ENCODE measurements at places on chromosomes 12 and 14.
A peak's percentile ranks its signal among the peaks of the same experiment; 100 is the strongest.

GRCh38 chr14:105006831-105007592, 13.9 kb downstream of the CDCA4 start:
- no peak for DNase-seq

GRCh38 chr14:64394423-64394822, 6.3 kb downstream of the MTHFD1 start:
- DNase-seq, result no peak

GRCh38 chr12:52380271-52380694, 5.2 kb downstream of the KRT84 start:
- peak; percentile 10 for DNase-seq

- no peak for DNase-seq
Measured at GRCh38 chr14:71206766-71207371, 299.6 kb downstream of the PCNX1 start.

- no peak for DNase-seq
Measured at GRCh38 chr14:59333668-59334067, 131.5 kb downstream of the GPR135 start.

- no peak for DNase-seq
Measured at GRCh38 chr14:55074662-55075061, 23.2 kb downstream of the MAPK1IP1L start.

DNA sequence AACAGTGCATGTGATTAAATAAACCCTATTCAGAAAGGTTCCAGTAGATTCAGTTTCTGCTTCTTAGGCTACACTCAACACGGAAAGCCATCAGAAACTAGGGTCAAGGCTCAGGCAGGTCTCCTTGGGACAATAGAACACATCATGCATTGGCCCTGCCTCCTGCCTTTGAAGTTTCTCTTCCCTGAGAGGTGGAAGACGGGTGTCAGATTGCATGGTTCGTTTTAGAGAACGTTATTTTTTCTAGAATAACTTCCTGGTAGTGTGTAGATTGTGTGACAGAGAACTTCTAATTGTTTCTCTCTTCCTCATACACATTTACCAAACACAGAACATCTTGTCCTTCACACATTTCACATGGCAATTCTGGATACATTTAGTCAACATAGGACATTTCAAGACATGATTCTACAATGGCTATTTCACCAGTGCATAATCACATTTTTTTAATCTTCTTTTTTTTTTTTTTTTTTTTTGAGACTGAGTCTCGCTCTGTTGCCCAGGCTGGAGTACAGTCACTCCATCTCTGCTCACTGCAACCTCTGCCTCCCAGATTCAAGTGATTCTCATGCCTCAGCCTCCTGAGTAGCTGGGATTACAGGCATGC, 106.6 kb upstream of the AMN1 start:
- DNase-seq, result no peak

GRCh38 chr14:95198320-95198719, 41.0 kb upstream of the DICER1 start:
- no peak for DNase-seq

DNA sequence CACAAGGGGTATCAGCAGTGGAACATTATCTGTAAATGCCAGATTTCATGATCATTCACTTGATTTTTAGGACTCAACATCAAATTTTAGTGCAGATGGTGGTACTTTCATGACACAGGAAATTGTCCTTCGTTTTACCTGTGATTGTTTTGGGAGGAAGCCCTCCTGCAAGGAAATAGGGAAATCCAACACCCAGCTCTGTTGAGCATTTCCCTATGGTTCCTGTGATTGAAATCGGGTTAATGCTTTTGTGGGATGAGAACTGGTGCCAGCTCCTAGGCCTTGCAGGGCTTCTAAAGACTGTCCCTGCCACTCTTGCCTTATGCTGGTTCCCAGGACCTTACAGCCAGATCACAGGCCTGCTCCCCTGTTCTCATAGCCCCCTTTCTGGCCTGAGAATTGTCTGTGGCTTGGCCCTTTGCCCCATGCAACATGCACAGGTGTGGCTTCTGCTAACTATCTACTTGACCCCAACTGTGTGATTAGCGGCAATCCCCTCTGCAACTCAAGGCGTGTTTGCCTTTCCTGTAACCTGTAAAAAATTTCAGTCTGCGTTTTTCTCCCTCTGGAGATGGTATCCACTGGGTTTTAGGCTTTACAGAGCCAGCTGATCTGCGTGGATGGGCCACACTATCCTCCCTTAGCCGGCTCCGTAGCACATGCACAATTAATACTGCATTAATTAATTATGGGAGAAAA, 112.5 kb downstream of the ETV6 start:
- no peak for DNase-seq

DNA sequence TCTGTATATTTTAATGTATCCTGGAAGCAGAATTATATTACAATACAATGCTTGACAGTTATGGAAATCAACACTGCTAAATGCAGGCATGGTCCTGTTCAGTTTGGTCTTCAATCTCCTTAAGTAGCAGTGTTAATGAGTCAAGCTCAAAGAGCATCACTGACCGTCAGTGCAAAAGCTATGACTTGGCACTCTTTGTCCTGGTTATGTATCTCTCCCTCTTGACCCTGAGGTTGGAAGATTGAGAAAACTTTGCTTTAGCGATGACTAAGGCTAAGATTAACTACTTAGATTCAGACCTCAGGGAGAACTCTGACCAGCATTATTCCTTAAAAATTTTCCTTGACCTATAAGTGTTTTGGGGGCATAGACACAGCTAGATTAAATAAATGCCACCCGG, 10.9 kb downstream of the CLEC7A start:
- no peak for DNase-seq

GRCh38 chr14:20631023-20631879, 10.2 kb downstream of the OR6S1 start:
- peak; percentile 52 for DNase-seq

GRCh38 chr12:89840162-89840922, 131.7 kb upstream of the ATP2B1 start:
- no peak for DNase-seq

GRCh38 chr14:55347040-55347439, 64.6 kb downstream of the ATG14 start:
- DNase-seq, result no peak

GRCh38 chr12:52080403-52081251, 1.1 kb downstream of the SMIM41 start:
- DNase-seq, result no peak

DNA sequence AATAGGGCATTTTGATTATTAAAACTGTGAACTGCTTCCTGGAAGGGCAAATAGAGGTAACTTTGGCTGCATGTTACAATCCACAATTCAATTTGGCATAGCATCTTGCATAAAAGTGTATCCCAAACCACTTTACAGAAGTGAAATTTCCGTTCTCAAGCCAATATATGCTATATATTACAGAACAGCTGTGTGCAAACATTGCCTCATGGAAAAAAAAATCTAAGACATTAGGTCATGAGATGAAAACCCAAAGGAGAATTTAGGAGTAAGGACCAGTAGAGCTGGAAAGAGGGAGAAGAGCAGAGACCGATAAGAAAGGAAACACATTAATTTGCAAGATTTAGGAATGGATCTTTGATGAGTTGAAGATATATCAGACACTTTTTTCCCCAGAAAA, 239.2 kb downstream of the PAX9 start:
- no peak for DNase-seq

DNA sequence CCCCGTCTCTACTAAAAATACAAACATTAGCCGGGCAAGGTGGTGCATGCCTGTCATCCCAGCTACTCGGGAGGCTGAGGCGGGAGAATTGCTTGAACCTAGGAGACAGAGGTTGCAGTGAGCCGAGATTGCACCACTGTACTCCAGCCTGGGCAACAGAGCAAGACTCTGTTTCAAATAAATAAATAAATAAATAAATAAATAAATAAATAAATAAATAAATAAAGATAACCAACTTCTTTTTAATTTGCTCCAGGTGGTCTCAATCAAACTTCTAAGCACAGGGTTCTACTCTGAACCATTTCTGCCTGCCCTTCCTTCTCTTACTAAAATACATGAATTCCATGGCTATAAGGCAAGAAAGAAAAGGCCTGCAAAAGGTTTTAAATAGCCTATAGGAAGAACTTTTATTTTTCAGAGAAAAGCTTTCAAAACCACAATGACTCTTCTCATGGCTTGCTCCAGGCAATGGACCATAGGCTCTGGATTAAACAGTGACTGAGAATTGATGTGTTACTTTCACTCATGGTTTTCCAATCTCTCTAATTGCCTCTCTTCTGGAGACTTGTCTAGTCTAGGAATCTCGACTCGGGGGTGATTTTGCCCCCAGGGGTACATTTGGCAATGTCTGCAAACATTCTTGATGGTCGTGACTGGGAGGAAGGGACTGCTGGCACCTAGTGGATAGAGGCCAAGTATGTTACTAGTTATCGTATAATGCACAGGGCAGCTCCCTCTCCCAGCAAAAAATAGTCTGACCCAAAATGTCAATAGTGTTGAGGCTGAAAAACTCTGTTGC, 14.4 kb downstream of the IGF1 start:
- no peak for DNase-seq

DNA sequence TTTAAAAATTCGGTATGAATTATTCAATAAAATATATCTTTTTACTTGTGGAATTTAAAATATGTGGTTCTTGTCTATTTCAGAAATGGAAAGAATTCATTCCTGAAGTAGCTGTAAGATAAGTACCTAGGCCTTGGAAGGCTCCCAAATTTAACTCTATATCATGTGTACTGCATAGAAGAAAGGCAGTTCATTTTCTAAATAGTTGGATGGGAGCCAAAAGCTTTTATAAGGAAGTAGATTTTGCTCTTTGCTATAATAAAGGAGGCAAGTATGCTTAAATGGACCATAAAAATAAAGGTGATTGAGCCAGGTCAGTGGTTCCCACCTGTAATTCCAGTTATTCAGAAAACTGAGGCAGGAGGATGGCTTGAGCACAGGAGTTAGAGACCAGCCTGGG, 187.5 kb downstream of the ATXN7L3B start:
- no peak for DNase-seq

DNA sequence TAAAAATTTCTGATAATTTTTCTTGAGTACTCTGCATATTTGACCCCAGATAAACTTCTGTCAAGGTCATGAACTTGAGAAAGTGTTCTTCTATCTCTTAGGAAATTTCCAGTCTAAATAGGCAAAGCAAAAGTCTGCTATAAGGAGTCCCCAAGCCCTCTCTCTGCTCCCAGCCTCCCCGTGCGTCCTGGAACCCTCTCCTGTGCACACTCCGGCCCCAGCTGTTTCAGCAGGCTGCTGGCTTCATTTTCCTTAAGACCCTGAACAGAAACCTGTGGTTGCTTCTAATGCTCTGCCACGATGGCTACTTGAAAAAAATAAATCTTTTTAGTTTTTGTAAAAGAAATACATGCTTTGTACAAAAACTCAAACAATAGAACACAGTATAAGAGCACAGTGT, 14.7 kb downstream of the KRT2 start:
- no peak for DNase-seq

- DNase-seq, result no peak
Measured at GRCh38 chr14:65156568-65157366, 54.5 kb upstream of the MAX start.

DNA sequence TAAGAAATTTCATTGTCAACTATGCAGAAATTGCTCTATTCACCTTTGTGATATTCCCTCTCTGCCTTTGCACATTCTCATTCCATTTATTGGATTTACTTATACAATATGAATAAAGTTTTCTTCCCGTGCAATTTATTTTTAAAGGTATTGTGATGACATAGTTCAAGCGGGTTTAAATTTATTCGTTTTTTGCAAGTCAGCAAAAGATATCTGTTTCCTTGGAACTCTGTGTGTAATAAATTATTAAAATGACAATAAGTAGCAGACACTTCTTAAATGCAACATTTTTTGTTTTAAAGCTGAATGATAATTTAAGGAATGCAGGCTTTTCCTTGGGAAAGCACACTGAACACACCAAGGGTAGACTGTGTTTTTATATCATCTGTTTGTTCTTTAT, 143.1 kb downstream of the SLC41A2 start:
- no peak for DNase-seq

- no peak for DNase-seq
Measured at GRCh38 chr12:92486443-92487137, 216.2 kb upstream of the PLEKHG7 start.

GRCh38 chr12:69274861-69275260, 35.5 kb downstream of the CPSF6 start:
- DNase-seq, result no peak

GRCh38 chr14:49089107-49089506, 497.1 kb downstream of the RPS29 start:
- DNase-seq, result no peak

DNA sequence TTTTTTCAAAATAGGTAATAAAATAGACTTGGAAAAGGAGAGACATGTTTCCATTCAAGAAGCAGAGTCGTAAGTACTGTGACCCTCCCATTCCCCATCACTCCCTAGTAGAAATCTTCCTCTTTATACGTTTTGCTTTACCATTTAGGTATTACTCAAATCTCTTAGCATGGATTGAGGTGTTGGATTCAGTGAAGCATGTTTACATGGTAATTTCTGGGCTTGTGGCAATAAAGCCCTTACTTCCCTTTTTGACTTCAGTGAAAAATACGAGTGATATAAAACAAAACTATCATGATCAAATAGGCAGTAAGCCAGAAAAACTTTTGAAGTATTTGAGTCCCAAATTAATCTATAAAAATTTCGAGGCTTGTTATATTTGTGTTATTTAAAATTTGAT, 27.4 kb downstream of the RAB21 start:
- DNase-seq, result no peak

GRCh38 chr12:109998241-109998903, 858 bp upstream of the ANKRD13A start:
- no peak for DNase-seq
